ENCODE measurements at places on chromosomes 5 and 9.
A peak's percentile ranks its signal among the peaks of the same experiment; 100 is the strongest.

GRCh38 chr5:6827526-6828219 lies 114.4 kb downstream of the TENT4A start:
- no peak for DNase-seq

DNA sequence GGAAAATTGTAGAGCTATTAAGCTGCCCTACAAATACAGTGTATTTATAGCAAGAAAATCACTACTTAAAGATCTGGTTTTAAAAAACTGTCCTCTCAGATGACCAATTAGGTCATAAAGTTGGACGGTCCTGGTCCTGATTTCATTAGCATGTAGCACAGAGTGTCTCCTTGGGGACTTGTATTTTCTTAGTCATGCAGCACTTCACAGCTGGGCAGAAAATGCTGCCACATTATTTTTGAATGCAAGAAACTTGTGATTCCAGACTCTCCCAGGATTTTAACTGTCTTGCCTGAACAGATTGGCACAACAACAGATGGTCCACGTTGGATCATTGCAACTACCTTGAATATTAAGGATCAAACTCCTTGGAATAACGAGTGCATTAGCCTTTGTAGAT lies 348.1 kb upstream of the SGCD start:
- no peak for DNase-seq

GRCh38 chr5:174323878-174324281 lies 278.4 kb downstream of the NSG2 start:
- peak; percentile 2 for DNase-seq

GRCh38 chr5:72949481-72949880 lies 6.4 kb upstream of the FCHO2 start:
- DNase-seq = no peak

DNA sequence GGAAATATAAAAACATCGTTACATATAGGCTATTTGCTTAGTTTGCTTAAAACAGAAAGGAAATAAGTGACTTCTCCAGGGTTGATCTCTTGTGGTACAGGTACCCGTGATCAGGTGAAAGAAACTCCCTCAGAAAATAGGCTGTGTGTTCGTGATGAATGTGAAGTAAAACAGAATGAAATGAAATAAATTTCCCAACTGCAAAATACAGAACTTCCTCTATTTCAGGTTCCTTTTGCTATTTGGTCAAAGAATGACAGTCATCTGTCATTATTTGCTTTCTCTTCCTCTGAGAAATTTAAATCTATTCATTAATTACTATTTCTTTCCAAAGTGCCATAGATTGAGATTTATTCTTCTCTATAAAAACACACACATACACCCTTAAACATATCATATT lies 408.1 kb downstream of the FAM170A start:
- no peak for DNase-seq

DNA sequence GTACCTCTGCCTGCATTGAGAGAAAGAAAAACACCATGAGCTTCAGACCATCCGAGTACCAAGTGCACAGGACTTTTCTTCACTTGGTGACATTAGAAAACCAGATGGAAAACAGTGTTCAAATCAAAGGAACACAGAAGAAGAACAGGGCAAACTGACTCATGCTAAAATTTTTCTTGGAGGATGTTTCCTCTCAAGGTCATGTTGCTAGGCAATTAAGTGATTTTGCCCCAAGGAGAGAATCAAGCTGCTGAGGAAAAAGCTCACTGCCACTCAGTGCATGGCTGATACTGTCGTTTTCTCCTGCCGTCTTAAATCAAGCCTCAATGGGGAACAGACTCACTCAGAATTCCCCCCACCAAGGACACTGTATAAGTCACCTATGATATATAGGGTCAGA lies 57.9 kb upstream of the SIMC1 start:
- no peak for DNase-seq

- peak; percentile 17 for DNase-seq
These were observed 384 bp upstream of the MRPS2 start for GRCh38 chr9:135500071-135500524.

DNA sequence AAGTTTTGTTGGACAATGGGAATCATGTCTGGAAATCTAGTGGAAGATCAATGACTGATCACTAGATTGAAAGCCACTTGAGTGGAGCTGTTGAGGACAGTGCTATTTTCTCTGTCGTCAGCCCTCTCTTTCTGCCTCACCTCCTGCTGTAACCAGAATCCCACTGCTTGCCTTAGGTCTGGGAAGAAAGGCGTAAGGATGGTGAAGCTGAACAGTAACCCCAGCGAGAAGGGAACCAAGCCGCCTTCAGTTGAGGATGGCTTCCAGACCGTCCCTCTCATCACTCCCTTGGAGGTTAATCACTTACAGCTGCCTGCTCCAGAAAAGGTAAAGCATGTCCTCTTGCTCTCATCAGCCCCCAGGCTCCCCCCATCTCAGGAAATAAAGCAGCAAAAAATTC lies 1.1 kb downstream of the NSG2 start:
- DNase-seq = no peak

DNA sequence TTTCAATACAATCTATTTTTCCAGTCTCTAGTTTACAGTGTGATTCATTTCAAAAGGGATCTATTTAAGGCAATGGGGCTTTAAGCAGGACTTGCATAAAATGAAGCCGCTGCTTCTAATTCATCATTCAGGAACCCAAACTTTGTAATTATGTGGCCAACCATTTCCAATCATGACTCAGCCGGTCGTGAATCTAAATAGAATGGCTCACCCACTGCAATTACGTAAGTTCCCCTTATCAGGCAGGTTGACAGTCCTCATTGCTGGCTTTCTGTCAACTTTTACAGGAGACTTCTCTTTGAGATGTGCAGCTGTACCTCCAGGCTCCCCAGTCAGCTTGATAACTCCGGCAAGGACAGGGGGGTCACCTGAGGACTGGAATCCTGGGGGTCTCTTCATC lies 152.8 kb upstream of the DAP start:
- DNase-seq = peak; percentile 26

GRCh38 chr9:2726650-2727340 lies 9.5 kb downstream of the KCNV2 start:
- DNase-seq = no peak

GRCh38 chr5:81163651-81164050 lies 69.5 kb upstream of the CKMT2 start:
- DNase-seq = no peak

DNA sequence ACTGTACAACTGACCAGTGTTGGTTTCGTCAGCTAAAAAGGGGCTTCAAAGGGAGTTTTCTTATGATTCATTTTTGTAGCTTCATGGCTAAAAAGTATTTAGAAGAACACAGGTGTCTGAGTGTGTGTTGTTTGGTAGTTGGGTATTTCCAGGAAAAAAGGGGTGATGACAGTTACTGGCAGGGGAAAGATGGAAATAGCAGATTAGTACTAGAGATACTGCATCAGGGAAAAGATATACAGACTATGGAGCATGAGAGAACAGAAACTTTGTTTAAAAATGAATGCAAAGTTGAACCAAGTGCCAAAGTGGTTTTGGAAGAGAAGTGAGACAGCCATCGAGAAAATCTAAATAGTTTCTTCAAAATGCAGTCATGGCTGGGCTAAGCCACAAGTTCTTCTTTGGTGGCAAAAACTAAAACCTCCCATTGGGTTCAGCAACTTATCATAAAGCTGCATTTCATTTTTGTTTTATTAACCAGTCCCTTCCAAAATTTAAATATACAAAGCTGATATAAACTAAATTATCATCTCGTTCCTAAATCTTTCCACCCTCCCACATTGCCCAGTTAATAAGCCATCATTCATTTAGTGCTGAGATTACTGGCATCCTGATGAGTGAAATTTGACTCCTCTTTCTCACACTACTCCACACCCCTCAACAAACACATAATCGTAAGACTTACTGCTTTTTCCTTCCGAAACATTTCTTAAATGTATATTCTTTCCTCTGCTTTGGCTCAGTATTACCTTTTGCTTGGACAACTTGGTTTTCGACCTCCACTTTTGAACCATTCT lies 33.5 kb downstream of the ELL2 start:
- DNase-seq = peak; percentile 46

GRCh38 chr5:58462154-58462553 lies 2.3 kb upstream of the PLK2 start:
- DNase-seq = peak; percentile 79

DNA sequence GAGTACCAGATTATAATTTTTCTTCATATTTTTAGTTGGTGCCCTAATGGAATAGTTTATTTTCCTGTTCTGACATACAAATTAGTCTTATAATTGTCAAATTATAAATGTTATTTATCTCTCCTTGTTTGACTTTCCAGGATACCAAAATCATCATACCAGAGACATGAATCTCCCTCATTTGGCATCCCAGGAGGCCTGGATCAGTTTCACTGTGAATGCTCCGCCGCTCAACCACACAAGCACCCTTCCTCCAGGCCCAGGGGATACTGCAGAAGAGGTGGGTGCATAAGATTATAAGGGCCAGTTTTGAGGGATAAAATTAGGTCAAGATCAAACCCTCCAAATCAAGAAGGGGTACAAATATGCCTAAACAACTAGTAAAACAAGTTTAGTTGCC lies 1229.3 kb downstream of the CDH12 start:
- DNase-seq = no peak

Data from dermis microvascular lymphatic vessel endothelial cell (primary cell).